Effector memory CD4-positive, alpha-beta T cell (primary cell): ENCODE measurements at places on chromosomes 2 and 18.

- no peak for DNase-seq
Measured at GRCh38 chr2:54048117-54048785, 67.2 kb upstream of the ACYP2 start.

DNA sequence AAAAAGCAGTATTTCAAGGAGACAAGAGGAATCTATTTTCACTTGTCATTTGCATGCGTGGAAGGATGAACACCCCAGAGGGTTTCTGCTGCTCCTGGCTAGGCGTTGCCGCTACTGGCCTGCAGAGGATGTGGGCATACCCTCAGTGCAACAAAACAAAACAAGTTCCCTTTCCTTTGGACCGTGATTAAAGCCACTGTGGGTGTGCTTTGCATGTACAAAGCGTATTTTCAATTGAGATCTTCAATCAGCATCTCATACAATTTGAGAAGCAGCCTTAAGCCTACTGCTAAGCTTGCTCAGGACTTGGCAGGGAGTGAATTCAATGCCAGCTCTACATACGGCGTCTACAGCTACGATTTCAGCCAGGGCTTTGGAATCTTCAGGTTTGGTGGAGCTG, 298.4 kb downstream of the LPIN1 start:
- DNase-seq = no peak

DNA sequence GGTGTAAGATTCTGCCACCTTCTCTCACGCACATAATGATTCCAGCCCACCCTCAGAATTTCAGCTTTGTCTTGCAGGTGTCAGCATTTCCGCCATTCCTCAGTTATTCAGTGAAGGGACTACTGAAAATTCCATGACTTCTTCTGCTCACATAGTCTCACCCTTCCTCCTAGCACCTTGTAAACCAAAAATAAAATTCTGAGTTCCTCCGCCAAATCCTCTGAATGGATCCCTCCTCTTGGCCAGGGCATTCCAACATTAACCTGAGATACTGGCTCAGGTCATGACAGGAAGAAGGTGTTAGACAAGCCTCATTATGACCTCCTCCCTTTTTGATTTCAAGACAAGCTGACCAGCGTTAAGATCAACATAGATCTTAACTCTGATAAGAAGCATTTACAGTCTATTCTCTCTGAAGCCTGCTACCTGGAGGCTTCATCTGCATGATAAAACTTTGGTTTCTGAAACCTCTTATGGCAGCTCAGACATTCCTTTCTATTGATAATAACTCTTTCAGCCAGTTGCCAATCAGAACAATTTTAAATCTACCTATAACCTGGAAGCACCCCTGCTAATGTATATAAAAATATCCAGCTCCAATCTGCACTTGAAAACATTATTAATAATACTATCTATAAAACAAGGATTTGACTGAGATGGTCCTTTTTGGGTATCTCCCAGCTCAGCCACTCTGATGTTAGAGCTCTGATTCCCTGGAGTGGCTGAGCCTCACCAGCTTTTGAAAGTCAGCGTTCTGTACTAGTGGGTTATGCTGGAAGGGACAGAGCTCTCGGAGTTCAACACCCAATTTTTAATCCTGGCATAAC, 136.4 kb upstream of the APCDD1 start:
- DNase-seq = no peak

- no peak for DNase-seq
Measured at GRCh38 chr2:185219981-185220380, 518.6 kb upstream of the FSIP2 start.

DNA sequence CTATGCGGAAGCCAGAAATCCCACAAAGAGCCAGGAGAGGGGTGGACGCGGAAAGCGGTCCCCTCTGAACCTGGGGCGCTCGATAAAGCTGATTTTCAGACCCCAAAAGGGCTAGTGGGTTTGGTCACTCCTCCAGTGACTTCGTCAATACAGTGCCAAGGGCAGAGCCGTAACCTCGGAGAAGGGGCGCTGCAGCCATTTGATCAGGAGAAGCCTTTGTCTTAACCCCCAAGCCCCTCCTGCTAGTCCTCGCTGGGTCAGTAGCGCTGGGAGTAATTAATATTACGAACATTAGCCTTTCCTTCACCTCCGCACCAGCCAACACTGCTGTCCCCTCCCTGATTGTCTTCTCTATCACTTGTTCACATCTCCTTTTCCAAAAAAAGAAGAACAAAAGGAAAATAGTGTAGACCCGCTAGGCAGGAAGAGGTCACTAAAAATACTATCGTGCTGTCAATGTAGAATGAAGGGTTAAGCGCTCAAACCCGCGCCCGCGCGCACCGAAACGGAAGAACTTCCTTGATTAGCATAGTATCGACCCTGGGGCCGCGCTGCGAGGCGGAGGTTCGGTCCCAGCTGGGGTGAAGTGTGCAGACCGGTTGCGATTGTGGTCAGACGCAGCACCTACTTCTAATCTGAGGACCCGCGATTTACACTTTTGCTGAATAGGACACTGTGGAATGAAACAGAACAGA, 63.2 kb upstream of the MAPRE2 start:
- no peak for DNase-seq

GRCh38 chr2:148096012-148096411, 75.1 kb downstream of the MBD5 start:
- no peak for DNase-seq

DNA sequence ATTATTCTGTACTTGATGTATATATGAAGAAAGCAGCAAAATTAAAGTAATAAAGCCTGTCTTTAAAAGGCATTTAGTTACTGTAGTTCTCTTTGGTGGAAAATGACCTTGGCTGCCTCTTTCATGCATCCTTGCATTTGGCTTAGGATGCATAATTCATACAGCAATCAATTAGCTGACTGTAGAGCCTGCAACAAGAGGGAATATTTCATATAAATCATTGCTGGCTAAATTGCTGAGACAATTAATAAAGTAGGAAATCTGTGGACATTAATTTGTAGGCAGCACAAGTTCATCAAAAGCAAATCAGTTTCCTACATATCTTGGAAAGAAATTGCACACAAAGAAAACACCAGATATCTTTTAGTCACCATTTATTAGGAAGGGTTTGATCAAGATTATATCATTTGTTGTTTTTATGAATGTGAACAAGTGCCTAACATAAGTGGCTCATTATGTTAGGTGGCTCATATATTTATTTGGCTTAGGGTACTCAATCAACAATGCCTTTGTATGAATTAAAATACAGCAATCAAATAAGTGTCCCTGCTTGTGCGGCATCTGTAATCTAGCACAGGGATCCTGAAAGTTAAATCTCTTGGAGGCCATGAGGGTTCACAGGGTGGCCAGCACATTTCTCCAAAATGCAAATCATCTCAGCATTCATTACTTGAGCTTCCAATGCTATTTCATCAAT, 220.4 kb upstream of the SPOPL start:
- no peak for DNase-seq

GRCh38 chr2:48144777-48145176, 238.5 kb upstream of the FBXO11 start:
- DNase-seq = no peak

DNA sequence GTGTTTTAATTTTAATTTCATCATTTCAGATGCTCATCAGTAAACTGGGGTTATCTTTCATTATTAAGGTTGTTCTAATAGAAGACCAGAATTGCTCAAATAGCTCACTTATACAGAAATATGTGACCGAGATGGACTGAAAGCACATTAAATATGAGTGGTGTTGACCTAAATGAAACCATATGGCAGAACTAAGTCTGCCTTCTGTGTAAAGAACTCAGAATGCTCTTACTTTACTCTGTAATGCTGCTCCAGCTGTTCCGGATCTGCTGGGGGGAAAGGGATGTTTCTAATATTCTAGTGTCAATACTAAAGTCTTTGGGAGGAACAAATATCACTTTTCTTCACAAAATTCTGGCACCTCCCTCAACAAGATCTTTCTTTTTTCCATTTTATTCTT, 131.0 kb downstream of the DPP4 start:
- DNase-seq = no peak

DNA sequence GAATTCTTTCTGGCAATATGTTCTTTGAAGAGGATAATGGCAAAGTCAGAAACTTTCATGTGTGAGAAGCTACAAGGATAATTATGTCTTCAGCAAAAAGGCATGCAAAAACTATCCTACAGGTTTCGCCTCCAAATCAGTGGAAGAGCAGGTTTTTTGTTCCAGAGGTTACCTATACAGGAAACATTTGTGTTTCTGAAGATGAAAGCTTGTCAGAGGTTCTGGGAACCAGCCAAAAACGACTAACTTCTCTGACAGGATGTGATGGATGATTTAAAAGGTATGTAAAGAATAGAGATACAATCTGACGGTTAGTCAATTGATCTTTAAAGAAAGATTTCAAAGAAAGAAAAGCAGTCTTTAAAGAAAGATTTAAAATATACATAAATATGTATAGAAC, 37.6 kb downstream of the RND3 start:
- no peak for DNase-seq

- DNase-seq = no peak
Measured at GRCh38 chr18:41761333-41762018, 193.6 kb upstream of the PIK3C3 start.

DNA sequence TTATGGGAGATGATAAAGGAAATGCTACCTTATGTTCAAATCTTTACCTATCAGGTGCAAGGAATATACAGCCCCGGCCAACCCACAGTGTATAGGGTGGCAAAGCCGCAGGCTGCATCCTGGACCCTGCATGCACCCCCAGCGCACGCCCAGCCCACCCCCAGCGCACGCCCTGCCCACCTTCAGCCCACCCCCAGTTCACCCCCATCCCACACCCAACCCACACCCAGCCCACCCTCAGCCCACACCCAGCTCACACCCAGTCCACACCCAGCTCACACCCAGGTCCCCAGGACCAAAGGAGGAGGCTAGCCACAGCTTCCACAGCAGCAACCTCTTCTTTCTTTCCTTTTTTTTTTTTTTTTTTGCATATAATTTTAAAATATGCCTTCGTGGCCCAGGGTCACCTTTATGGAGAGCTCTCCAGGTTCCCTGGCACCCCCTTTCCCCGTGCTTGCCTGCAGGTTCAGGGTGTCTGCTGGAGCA, 120.9 kb downstream of the PTGR3 start:
- no peak for DNase-seq

GRCh38 chr2:143392358-143392757, 263.1 kb downstream of the ARHGAP15 start:
- DNase-seq = no peak

DNA sequence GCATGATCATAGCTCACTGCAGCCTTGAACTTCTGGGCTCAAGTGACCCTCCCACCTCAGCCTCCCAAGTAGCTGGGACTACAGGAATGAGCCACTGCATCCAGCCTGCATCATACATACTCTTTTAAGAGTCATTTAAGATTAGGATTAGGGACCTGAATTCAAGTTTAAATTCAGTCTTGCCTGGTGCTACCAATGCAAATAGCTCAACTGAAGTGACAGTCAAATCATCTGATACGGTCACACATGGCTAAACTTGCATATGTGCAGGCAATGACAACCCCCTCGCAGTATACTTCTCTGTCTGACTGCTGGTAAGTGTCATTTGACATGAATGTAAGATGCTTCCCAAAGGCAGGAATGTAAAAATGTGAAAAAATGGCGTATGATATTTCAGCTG, 31.8 kb upstream of the TMEM131 start:
- DNase-seq = no peak

GRCh38 chr2:150467621-150467963, 19.9 kb downstream of the RND3 start:
- DNase-seq = no peak

- no peak for DNase-seq
Measured at GRCh38 chr18:69250305-69251151, 150.2 kb upstream of the DOK6 start.

DNA sequence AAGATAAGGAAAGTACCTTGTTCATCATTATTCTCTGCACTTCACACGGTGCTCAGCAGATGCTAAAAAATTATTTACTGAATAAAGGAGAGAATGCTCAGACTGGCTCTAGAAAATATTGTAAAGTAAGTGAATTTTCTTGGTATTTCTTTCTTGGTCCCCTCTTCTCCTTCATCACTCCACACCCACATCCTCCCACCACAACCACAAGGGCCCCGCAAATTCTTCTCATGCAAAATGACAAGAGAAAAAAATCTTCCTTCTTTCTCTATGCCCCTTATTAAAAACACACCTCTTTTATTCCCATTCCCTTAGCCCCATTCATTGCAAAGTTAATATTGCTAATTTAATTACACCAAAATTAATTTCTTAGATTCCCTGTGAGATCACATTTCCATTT, 74.2 kb upstream of the NEDD4L start:
- DNase-seq = no peak

GRCh38 chr2:225196579-225196978, 154.3 kb upstream of the DOCK10 start:
- no peak for DNase-seq

DNA sequence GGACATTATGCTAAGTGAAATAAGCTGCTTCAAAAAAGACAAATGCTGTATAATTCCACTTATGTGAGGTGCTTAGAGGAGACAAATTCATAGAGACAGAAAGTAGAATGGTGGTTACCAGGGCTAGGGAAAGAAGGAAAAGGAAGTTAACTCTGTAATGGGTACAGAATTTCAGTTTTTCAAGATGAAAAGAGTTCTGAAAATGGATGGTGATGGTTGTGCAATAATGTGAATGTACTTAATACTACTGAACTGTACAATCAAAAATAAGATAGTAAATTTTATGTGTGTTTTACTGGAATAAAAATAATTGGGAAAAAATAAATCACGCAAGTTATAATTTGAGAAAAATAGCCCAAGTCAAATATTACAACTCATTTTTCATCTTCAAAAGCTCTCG, 27.5 kb downstream of the ARHGAP25 start:
- DNase-seq = no peak
